ENCODE measurements at places on chromosomes 4 and X.

DNA sequence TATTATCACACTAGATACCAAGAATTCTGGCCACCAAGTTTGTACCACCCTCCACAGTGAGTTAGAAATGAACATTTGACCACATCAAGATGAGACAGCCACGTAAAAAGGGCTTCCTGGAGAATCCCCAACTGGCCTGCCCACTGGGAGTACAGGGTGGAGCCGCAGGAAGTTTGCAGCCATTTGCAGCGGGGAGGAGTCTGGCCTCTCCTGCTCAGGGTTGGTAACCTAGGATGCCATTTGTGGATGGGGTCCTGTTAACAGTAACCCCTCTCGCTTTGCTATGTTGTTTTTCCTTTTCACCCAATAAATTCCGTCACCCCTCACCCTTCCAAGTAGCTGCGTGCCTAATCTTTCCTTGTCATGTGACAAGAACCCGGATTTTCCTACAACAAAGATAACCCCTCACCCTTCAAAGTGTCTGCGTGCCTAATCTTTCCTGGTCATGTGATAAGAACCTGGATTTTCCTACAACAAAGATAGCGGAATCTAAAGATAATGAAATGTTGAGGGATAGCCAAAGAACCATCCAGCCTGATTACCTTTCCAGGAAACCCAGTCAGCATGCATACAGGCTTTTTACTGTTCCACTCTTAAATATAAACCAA is 245.4 kb downstream of the NAF1 start:
- DNase-seq = no peak

DNA sequence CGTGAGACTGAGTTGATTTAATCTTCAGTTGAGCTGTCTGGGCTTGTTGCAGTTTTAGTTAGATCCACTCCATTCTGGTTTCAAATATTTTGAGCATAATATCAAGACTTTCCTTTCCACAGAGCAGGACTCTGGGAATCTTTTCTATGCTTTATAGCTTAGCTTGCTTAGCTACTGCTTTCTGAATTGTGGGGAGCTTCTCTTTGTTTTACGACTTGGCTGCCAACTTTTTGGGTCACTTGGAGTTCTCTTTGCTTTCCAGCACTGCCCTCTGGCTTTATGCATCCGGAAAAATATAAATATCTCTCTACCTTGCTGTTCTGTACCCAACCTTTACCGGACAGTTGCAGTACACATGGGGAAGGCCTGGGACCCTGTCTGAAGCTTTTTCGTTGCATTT is 292.1 kb downstream of the STIM2 start:
- DNase-seq = no peak

- DNase-seq = no peak
These were observed 193.9 kb downstream of the ANK2 start for GRCh38 chr4:113243312-113243711.

GRCh38 chr4:6991771-6992557 is 51.2 kb upstream of the TADA2B start:
- no peak for DNase-seq

DNA sequence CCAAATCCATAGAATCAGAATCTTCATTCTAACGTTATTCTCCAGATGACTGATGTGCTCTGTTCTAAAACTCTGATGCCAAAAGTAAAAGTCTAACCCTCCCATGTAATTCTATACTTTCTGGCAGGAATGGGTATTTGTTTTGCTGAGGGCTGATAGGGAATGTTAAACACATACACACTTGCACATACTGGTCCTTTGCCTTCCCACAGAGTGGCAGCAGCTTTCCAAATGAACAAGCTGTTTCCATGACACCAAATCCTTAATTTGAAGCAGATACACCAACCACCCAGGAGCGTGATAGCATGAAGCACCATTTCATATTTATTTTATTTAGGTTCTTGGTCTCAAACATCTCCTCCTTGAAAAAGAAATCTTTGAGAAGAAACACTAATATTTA is 155.5 kb upstream of the PRDX4 start:
- no peak for DNase-seq

- DNase-seq = no peak
These were observed 12.2 kb upstream of the WFS1 start for GRCh38 chr4:6257247-6258025.

All from stimulated activated CD8-positive, alpha-beta memory T cell treated with anti-CD3 and anti-CD28 coated beads, Interleukin-4, amount 100 ng/mL, for 4 hours (primary cell).